ENCODE measurements at places on chromosomes 5 and 9.
A peak's percentile ranks its signal among the peaks of the same experiment; 100 is the strongest.

DNA sequence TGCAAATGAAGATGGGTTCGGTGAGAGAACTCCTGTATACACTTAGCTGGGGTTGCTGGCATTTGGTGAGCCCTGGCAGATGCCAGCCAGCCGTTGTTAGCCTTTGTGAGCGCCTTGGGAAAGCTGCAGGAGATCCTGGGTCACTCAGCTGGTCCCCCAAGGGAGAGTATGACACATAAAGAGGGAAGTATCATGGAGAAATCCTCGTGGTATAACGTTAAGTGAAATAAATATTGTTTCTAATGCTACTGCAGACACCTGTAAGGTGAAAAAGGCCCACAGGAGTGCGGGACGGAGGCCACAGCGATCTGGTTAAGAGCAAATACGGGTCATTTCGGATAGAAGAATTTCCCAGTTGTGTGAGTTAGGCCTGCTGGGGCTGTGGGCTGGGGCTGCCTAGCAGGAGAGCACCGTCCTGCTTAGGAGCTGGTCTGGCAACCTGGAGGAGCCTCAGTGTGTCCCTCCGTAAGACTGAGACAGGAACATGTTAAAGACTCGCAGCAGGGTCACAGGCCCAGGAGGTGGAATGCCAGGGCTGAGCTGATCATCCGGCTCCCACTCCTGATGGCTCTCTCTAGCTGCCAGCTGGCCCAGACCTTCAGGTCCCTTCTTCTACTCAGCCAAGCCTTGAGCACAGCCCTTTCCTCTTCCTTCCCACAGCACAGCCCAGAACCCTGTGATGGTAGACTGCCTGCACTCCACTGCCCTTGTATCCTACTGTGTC lies 4.9 kb downstream of the NKX2-5 start:
- no peak for DNase-seq

DNA sequence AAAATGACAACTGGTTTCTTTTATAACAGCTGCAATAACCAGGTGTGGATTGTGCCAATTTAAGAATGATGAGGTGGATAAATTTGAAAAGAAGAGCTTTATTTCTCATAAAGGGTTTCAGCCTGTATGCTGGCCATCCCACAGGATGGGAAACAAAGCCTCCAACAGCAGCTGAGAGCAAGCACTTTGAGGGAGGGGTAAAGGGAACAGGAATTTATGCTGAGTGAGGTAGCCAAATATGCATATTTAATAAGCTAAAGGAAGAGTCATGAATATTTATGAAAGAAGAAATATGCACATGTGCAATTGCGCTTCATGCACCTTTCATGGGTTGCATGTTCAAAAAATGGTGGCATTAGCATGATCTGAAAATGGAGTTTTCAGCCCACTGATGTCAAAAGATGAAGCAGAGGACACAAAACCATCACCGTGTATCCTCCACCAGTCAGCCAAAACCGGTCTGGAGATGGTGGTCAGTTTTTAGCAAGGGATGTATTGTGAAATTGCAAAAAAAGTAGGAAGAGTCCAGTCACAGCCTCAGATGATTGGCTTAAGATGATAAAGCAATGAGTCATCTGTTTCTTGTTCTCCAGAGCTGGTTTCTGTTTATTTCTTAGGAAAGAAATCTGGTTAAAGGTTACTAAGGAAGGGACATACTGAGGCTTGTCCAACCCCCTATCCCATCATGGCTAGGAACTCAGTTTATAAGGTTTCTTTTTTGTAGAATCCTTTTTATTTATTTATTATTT lies 47.9 kb downstream of the DEPDC1B start:
- DNase-seq = peak; percentile 79

- no peak for DNase-seq
These were observed 25.5 kb downstream of the NUP188 start for GRCh38 chr9:128972956-128973355.

DNA sequence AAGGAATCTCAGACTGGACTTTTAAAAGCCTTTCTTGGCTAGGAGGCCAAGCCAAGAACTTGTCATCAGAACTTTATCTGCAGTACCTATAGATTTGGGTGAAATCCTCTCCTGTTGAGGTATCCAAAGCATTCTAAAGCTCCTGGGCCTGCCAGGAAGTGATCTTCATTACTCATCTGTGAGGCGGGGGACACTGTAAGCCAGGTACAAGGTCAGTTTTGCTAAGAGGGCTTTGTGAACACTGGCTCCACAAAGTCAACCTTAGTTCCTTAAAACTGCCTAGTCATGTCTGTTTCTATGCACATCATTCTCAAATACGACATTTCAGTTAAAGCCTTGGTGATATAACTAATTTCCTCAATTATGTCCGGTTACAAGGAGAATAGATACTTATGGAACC lies 236.7 kb downstream of the PIK3R1 start:
- no peak for DNase-seq

DNA sequence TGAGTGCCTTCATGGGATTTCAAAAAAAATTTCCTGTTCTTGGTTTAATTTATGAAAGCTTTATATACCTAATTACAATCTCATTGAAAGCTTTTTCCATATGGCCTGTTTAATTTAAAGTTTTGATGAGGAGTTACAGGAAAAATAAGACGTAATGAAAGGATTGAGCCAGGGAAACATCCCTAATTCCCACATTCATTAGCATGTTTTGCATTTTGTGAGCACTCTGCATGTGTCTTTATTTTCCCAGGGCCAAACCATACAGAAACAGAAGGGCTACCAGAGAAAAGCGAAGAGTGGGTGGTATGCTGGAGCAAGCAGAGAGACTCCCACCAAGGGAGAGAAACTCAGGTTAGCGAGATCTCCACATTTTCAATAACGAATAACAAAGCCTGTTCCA lies 20.3 kb upstream of the LECT2 start:
- DNase-seq = no peak

GRCh38 chr5:95380103-95380628 lies 11.0 kb upstream of the FAM81B start:
- DNase-seq = no peak

- DNase-seq = no peak
These were observed 309.9 kb downstream of the MAT2B start for GRCh38 chr5:163815240-163815791.

Measured in AG09309 (cell line).